ENCODE measurements at places on chromosomes 6 and 20.

- DNase-seq: no peak
These were observed 20.0 kb upstream of the SPO11 start for GRCh38 chr20:57309544-57310115.

DNA sequence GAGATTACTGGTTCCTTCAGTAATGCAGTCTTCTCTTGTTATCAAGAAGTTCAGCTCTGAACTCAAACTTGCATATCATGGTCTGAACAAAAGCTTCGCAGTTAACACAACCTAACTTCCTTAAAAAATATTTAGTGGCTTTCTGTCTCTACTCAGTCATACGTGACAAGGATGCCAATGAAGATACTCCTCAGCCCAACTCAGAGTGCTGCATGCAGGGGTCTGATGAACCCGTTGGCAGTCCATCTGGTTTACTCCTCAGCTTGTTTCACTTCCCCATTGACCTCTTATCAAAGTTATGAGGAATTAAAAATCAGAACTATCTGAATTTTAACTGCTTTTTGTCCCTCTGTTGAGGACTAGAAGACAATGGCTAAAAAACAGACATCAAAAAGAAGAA lies 56.6 kb upstream of the RIN2 start:
- DNase-seq: no peak

DNA sequence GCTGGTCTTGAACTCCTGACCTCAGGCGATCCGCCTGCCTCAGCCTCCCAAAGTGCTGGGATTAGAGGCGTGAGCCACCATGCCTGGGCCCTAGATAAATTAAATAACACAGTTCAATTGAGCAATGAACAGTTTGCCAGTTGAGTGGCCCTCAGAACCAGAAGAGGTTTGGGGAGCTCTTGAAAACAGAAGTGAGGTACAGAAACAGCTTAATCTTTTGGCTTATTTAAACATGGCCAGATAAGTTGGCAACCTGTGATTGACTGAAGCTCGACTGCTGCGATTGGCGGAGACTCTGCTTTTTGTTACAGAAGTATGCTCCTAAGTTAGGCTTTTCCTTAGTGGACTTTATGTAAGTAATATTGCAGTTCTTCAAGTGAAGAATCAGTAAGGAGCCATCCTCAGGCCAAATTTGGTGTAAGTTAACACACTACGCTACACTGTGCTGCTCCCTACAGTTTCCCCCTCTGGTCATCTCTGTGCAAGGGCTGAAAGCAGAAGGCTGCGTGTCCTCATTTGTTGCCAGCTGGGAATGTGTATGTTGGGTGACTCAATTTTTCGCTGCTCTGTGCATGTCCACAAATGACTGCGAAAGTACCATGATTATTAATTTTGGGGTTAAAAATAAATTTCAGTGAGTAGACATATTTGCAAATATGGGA lies 9.8 kb downstream of the XRN2 start:
- DNase-seq: no peak

DNA sequence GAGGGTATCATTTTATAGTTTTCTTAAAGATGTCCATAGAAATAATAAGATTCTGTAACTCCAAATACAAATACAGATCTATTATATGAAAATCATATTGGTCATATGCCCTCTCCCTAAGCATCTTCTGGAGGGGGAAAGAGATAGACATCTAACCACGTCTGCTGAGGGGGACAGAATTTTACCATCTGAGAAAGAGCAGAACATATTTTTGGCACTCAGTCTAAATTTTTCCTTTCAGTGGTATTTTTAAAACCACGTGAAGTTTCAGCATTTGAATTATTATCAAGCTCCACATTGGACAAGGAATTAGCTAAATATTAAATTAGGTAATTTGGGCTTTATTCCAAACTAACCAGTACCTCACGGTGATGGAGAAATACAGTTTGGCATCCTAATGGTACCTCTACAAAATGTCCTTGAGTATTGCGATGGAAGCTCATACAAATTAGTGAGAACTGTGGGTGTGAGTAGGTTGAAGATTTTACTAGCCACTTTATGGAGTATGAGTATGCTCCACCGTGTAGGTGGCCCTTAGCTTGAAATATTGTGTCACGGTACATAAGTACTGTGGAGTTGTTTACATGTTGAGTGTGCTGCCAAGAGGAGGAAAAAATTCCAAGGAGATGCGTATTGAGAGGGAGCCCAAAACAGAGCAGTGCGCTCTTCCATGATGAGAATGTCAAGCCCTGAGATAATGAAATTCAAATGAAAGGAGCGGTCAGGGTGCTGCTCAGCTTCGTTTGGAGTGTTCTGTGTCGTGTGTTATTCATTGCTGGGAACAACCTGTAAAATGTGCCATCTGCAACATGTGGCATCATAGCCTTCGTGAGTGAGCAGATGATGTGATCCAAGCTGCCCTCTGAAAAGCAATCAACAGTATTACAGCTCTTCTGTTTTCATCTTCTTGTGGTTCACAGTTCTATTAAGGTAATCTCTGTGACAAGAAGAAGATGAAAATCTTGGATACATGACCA lies 48.4 kb upstream of the PHACTR2 start:
- DNase-seq: no peak

GRCh38 chr20:15842872-15843271 lies 730.4 kb downstream of the KIF16B start:
- no peak for DNase-seq

GRCh38 chr6:135572051-135572450 lies 74.5 kb upstream of the AHI1 start:
- no peak for DNase-seq

DNA sequence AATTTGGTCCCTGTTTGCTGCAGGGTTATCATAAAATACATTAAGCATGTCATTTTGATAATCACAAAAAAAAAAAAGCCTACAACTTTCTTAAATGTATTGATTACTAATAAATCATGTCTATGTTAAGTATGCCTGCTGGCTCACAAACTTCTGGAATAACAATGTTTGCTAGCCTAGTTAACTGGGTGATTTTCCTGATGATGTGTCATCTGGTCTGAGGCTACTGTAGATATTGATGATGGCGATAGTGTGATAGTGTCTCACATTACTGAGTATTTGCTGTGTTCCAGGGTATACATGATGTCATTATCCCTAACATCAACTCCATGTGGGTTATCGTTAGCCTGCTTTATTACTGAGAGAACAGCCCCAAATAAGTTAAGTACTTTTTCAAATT lies 86.2 kb upstream of the VSTM2L start:
- DNase-seq: no peak

DNA sequence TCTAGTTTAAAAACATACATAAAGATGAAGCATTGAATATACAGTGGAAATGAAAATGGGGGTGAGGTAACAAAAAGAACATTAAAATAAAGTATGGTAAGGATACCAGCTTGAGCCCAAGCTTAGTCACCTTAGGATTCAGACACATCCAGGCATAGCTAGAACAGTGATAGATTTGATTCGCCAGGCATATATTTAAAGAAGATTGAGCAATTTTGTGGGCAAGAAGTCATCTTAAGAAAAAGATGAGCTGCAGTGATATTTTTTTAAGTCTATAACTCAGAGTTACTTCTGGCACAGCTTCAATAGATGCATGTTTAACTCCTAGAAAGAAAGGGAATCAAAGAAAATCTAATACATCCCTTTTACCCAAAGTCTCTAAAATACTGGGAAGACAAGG lies 97.9 kb downstream of the BMP5 start:
- DNase-seq: no peak

- no peak for DNase-seq
These were observed at the start of gene SIRPA for GRCh38 chr20:1894951-1895673. Gene SIRPA, plus strand, starts transcription at chr20:1895407. Its CDS starts 41 bp downstream, at chr20:1895448.

- DNase-seq: no peak
These were observed 77.8 kb downstream of the COL9A1 start for GRCh38 chr6:70225055-70225454.

DNA sequence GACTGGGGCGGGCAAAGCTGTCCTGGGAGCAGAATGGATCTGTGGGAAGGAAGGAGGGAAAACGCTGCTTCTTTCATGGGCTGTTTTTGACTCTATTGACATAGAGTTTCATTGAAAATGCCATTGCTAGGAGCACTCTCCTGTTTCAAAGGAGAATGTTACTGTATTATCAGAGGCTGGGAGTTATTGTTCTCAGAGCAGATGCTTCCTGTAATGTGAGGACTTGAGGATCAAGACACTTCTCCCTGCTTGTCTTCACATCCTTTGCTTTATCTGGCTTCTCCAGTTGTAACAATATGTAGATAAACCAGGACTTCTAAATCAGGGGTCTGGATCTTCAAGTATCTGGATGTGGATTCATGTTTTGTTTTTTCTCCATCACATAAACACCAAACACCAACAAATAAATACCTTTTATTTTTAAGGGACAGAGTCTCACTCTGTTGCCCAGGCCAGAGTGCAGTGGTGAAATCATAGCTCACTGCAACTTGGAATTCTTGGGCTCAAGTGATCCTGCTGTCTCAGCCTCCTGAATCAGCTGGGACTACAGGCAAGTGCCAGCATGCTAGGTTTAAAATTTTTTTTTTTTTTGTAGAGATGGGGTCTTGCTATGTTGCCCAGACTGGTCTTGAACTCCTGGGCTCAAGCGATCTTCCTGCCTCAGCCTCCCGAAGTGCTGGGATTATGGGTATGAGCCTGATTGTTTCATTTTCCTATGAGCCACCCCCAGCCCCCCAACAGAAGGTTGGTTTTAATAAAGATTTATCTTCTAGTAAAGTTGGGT lies 3.9 kb downstream of the CD109 start:
- DNase-seq: no peak

GRCh38 chr6:10309457-10310329 lies 105.2 kb downstream of the TFAP2A start:
- DNase-seq: no peak

- no peak for DNase-seq
These were observed 12.2 kb upstream of the BAK1 start for GRCh38 chr6:33592280-33592594.

DNA sequence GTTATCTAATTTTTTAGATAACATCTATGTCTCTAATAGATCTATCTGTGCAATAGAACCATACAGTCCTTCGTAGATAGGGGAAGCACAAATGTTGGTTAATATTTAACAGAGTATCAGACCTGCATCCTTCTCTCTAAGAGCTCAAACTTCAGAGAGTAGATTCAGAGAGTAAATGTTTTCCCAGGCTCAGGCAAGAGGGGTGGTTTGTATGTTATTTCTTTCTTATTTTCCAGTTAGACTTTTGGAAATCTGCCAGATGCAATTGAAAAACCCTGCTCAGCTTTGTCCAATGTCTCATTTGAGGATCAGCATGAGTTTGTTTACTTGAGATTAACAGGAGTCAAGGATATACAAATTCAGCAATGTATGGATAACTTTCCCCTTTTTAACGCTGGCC lies 361.9 kb downstream of the BCKDHB start:
- DNase-seq: no peak

- DNase-seq: peak; percentile 74
These were observed 909 bp downstream of the CPNE1 start for GRCh38 chr20:35663516-35664465.

DNA sequence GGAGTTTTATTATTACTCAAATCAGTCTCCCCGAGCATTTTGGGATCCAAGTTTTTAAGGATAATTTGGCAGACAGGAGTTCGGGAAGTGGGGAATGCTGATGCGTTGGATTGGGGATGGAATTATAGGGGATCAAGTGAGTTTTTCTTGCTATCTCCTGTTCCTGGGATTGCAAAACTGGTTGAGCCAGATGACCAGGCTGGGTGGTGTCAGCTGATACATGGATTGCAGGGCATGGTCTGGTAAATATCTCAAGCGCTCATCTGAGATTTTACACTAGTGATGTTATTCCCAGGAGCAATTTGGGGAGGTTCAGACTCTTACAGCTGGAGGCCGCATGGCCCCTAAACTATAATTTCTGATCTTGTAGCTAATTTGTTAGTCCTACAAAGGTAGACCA lies 54.7 kb downstream of the ENPP1 start:
- no peak for DNase-seq

DNA sequence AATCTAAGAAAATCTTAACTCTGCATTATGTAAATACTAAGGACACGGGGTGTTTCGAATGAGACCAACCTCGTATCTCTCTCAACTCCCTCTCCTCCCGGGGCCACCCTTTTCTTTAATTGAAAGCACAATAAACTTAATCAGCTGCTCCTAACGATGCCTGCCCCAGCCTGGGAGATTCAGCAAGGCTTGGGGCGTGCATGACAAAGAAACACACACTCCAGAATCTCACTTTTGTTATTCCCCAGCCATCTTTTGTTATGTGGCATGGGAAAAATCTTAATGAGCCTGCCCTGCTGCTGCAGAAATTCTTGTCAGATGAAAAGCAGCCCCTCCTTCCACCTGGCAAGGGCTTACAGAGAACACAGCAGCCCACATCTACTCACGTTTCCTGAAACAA lies 117.4 kb downstream of the TTLL2 start:
- DNase-seq: no peak

DNA sequence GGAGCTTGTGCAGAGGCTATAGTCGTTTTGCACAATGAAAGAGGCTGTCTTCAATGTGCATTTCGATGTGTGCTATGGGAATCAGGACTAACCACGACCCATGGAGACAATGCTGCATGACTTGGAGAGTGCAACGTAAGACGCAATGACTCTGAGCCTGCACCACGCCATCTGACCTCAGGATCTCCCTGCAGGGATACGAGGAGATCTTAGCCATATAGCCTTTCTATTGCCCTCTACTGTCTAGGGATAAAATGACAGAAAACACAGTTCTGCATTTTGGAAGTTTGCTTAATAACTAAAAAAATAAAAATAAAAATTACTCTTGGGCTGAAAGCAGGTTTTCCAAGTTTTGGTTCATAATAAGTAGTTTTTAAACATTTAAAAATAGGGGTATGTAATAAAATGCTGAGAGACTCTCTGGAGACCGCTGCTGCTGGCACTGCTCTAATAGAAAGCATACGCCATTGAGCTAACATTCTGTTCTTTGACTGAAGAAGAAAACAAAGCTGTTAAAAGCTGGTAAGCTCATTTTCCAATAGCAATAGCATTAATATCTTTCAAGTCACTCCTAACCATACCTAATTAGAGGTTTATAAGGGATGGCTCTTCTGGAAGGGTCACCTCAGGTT lies 87.2 kb downstream of the PDE7B start:
- DNase-seq: no peak

DNA sequence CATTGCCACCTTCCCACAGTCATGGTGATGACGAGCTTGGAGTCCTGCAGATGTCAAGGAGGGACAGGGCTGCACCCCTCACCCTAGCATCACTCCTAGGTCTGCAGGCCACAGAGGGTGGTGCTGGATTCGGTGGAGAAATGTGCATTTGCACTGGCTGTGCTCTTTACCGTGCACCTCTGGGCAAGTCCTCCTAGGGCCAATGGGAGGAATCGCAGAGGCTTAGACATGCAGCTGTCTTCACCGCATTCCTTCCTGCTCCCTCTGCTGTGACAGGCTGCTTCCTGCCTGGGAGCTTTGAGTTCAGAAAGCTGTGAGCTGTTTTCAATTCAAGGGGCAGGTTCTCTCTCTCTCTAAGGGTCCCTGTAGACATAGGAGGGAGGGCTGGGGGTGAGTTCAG lies 85.1 kb downstream of the EDN3 start:
- DNase-seq: peak; percentile 21

DNA sequence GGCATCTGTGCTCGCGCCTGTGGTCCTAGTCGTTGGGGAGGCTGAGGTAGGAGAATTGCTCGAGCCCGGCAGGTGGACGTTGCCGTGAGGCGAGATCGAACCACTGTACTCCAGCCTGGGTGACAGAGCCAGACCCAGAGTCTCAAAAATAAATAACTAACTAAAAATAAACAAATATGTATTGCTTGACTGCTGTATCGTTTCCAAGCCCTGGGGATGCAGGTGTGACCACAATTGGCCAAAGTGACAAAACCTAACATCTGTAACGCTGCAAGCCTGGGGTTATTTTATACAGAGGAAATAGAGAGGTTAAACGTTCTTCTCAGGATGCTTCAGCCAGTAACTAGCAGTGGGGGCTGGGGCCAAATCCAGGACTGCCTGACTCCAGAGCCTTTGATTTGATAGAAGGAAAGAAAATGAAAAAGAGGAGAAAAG lies 1.9 kb upstream of the SRSF3 start:
- DNase-seq: no peak
